Lung microvascular endothelial cell (primary cell): ENCODE measurements at places on chromosomes 4 and X. TPM values are rescaled to one million over a fixed set of nuclear protein-coding genes. Genes with fewer than 3 reads are reported as not detected.

Gene NSUN7
- total RNA-seq: not detected in 2 replicates

Gene PNMA6F
- not detected in 2 replicates for total RNA-seq

Gene NAAA
- total RNA-seq: 17.0 and 28.6 TPM in 2 replicates

Gene GYG2
- total RNA-seq: 0.22 and 0.40 TPM in 2 replicates

Gene DMRTC1
- total RNA-seq: not detected in 2 replicates

Gene USP17L17
- not detected in 2 replicates for total RNA-seq

Gene NAA11
- total RNA-seq: not detected in 2 replicates

Gene BEX3
- 200 and 209 TPM in 2 replicates for total RNA-seq

Gene TACR3
- total RNA-seq: not detected in 2 replicates

Gene NPFFR2
- total RNA-seq: not detected in 2 replicates

Gene GDPD2
- total RNA-seq: not detected in 2 replicates

Gene GABRG1
- total RNA-seq: not detected in 2 replicates

Gene CLDN34
- under 0.01 and 0.20 TPM in 2 replicates for total RNA-seq

Gene RASL11B
- total RNA-seq: under 0.01 TPM in 1 of 2 replicates, not detected in the other

Gene CD38
- 10.9 and 11.1 TPM in 2 replicates for total RNA-seq

Gene PCDH18
- total RNA-seq: under 0.01 and 0.22 TPM in 2 replicates

Gene TCEAL6
- total RNA-seq: not detected in 2 replicates

Gene AMTN
- total RNA-seq: not detected in 2 replicates

Gene TMSB15C
- total RNA-seq: 6.1 and 8.3 TPM in 2 replicates
